ENCODE measurements at places on chromosomes 4 and X.

DNA sequence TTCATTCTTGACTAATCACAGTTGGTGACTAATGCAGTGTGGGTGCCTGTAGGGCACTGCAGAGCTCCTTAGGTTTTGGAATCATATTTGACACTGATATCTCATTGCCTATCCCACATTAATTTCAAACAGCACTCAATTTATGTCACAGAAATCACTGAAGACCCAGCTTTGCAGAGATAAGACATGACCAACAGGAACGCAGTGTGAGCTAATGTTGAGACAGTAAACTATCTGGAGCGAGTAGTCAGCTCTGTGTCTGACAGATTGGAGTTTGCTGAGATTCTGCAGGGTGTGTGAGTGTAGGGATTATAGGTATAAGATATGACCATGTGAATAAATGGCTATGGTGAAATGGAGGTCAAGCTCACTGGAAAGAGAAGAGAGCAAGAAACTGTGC lies 1586.1 kb upstream of the AGA start:
- no peak for DNase-seq

DNA sequence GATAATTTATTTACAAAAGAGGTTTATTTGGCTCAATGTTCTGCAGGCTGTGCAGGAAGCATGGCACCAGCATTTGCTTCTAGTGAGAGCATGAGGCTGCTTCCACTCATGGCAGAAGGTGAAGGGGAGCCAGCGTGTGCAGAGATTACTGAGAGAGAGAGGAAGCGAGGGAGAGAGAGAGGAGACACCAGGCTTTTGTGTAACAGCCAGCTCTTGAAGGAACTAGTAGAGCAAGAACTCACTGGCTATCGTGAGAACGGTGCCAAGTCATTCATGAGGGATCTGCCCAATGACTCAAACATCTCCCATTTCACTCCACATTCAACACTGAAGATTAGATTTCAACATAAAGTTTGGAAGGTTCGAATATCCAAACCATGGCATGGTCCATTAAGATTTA lies 12.7 kb downstream of the GUCY1A1 start:
- peak; percentile 11 for DNase-seq

DNA sequence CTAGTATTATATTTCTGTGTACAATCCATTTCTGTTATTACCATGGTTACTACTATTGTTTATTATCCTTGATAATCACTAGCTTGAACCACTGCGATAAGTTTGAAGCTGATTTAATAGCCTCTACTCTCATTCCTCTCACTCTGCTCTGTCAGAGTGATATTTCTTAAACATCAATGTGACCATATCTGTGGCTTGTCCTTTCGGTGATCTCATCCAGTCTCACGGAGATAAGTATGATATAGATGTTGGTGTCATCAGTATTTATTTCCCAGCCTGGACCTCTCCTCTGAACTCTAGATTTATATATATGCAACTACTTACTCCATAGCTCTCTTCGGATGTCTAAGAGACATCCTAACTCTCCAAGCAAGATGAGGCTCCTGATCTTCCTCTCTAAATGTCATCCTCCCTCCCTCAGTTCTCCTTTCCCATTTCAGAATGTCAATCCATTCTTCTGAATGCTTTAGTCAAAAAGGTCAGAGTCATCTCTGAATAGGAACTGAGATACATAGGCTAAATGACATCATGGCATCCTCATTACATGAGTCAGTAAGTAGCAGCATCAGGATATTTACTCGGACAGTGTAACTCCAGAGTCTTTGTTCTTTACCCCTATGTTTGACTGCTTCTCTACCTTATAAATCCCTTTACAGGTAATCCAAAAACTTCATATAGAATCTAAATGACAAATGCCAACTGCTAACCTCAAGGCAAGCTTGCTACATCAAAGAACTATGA lies 129.5 kb downstream of the PACRGL start:
- no peak for DNase-seq

- no peak for DNase-seq
Observed at GRCh38 chr4:48699475-48699874, 80.6 kb downstream of the FRYL start.

DNA sequence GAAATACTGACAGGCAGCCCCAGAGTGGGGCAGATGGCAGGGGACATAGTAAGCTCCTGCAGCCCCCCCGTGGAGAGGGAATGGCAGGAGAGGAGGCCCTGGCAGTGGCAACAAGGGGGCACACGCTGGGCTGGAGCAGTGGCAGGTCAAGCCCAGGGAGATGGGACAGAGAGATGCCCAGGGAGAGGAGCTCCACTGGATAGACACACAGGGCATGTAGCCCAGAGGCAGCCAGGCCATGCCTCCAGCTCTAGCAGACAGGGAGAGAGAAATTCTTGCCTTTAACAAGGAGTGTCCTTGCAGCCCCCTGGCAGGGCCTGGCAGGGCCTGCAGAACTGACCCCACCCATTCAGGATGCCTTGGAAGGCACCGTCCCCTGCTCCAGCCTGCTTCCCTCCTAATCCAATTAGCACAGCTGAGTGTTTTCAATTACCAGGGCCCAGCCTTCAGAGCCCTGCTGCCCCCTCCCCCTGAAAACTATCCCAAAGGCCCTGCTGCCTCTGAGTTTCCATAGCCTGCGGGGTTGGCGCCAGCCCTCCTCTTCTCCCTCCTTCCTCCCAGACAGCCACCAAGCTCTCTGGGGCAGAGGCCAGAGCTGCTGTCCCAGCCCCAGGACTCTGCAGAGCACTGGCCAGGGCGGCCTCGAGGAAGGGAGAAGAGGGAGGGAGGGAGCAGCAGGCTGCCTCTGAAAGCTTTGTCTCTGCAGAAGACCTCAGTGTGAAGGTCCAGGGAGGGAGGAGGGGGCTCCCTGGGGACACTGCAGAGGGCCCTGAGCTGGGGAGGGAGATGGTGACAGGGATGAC lies 12.5 kb downstream of the L1CAM start:
- DNase-seq: no peak

- no peak for DNase-seq
Observed at GRCh38 chr4:25949173-25949748, 35.2 kb downstream of the SMIM20 start.

GRCh38 chr4:20037745-20038144 lies 214.0 kb upstream of the SLIT2 start:
- no peak for DNase-seq

- DNase-seq: no peak
Observed at GRCh38 chr4:169758401-169758962, 738 bp upstream of the HPF1 start.

GRCh38 chr4:41475402-41475801 lies 62.6 kb upstream of the LIMCH1 start:
- no peak for DNase-seq

GRCh38 chr4:173191623-173192041 lies 23.0 kb downstream of the GALNT7 start:
- no peak for DNase-seq

- DNase-seq: no peak
Observed at GRCh38 chr4:153471698-153472093, 5.5 kb downstream of the TMEM131L start.

DNA sequence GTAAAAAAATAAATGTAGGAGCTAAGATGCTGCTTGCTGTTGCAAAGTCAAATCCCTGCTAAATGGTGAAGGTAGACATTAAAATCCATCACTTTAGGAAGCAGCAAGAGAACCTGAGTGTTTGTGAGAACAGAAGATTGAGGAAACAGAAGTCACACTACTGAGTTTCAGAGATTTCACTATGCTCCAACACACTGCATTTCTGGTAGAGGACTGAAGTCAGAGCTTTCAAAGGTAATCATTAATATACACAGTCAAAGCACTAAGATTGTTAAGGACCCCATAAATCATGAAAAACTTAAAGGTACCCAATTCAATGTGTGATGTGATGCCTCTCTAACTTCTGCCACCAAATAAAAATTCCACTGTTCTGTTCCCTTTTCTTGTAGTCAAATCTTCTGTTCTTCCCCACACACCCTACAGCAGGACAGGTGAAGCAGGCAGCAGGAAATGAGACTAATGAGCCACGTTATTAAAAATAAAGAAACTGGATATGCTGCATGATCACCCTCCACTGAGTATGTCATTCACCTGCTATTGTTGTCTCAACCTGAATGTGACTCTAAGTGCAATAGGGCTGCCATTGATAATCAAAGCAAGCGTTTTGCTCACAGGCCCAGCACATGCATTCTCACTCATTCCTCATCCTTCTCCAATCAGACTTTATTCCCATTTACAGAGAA lies 28.9 kb upstream of the APELA start:
- DNase-seq: no peak

GRCh38 chrX:41131766-41132165 lies 46.5 kb downstream of the USP9X start:
- no peak for DNase-seq

DNA sequence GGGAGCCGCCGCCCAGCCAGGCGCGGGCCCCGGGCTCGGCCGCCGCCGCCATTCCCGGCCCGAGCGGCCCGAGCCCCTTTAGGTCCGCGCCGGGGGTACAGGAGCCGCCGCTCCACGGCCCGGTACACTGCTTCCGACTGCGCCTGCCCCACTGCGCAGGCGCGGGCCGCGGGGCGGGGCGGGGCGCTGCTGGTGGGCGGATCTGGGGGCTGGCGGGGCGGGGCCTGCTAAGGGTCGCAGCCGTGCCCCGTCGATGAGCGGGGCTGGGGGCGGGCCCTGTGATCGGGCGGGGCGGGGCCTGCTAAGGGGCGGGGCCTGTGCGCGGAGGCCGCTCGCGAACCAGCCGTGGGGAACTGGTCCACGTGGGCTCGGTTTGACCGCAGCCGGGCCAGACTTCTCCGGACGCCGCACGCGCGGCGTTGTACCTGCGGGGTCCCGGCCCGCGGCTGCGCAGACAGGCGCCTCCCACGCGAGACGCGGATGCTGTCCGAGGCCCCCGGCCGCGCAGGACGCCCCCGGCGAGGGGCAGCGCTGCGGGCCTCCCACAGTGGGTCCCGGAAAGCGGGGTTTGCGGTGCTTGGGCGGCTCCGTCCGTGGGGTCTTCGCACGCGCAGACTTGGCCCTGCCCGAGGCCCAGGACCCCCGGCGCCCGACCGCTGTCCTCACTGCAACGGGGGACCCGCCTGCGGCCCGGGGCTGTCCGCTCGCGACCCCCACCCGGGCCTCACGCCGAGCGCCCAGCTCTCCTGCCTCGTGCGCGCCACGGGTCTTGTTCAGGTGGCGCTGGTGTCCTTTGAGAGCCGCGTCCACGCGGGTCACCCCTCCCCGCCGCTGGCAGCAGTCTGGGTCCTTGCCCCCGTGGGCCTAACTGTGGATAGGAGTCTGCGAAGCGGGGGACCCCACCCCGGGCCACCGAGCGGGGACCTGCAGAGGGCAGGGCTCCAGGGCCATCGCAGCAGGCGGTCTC lies at the start of gene DGKQ:
Gene DGKQ (minus strand): TSS at position 139 of the 967 bp plus-strand sequence. CDS start 87 bp downstream, at position 52.
- peak; percentile 93 for DNase-seq

- DNase-seq: no peak
Observed at GRCh38 chr4:83293305-83294046, 8.9 kb upstream of the COQ2 start.

Measured in Ammon's horn (tissue), 1 donor.